ENCODE measurements at places on chromosomes 6 and 20. TPM values are rescaled to one million over a fixed set of nuclear protein-coding genes. Genes with fewer than 3 reads are reported as not detected.

The EYS gene
- 2.6 TPM for total RNA-seq

The NKX2-2 gene
- not detected for total RNA-seq

The PKIG gene
- 66.6 TPM for total RNA-seq

The SLC13A3 gene
- 3.2 TPM for total RNA-seq

The BIRC7 gene
- total RNA-seq = 0.24 TPM

The PTCRA gene
- not detected for total RNA-seq

The GSTA1 gene
- 349 TPM for total RNA-seq

The IGF2R gene
- 109 TPM for total RNA-seq

The AIF1 gene
- total RNA-seq = 6.3 TPM

The TRIM40 gene
- 0.19 TPM for total RNA-seq

The HCRTR2 gene
- 0.50 TPM for total RNA-seq

The COL21A1 gene
- total RNA-seq = 10.5 TPM

The GPLD1 gene
- total RNA-seq = 10.7 TPM

The TRIM10 gene
- total RNA-seq = not detected

The HLA-DPB1 gene
- total RNA-seq = 39.5 TPM

The PRRT1 gene
- total RNA-seq = 6.2 TPM

The RSPH3 gene
- 23.6 TPM for total RNA-seq

DNA sequence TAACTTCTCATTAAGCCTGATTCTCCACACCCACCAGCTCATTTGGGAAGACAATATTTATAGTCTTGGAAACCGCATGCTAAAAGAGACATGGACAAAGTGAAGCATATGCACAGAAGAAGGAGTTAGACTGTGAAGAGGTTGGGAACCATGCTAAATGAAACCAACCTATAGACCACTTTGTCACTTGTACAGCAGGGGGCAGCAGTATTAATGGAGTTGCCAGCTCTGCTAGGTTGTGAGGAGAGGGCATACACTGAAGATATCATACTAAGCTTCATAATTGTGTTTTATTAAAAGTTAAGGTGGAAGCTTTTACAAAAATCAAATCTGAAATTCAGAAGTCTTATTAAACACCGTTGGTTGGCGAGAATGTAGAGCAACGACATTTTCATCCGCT is 38.3 kb upstream of the HMGCLL1 start:
- peak; percentile 62 for DNase-seq

DNA sequence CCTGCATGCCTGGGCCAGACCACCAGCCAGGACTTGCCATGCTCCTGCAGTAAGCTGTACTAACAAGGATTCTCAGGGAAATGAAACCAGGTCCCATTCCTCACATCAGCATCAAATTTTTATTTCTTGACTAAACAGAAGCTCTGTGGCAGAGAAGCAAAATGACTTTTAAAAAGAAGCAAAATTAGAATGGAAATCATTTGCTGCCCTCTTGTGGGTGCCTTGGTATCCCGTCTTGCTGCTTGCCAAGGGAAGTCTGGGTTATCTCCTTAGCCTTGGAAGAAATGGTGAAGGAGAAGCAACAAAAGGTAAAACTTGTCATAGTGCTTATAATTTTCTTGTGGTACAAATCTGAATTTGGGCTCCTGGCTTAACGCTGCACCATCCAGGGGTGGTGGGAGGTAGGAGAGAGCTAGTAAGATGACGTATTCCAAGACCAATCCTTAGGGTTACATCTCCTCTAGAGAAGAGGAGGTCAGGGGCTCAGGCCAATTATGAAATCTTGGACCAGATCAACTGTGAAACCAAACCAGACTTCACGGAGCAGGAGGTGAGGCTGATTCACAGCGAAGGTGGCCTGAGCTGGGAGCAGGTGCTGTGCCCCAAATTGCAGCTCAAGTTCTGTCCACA is 107.5 kb downstream of the FAXC start:
- DNase-seq = peak; percentile 32

GRCh38 chr6:54327631-54328030 is 19.4 kb downstream of the TINAG start:
- DNase-seq = no peak

DNA sequence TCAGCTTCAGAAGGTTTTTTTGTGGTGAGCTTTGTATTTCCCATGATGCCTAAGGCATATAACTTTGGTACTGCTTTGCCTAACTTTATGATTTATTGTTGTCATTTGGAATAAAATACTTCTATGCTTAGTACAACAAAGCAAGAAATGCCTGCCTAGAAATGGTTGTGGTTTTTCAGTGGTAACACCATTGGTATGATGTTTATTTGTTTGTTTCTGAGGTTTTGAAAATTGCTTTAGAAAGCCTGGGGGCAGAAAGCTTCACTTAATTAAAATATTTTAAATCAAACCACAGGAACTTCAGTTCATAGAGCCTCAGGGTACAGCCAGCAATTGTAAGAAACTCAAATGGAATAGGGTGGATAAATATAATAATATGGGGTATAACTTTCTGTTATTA is 351.2 kb upstream of the MAP3K7 start:
- no peak for DNase-seq

GRCh38 chr6:119179842-119180241 is 101.4 kb upstream of the FAM184A start:
- no peak for DNase-seq

- DNase-seq = no peak
Measured at GRCh38 chr6:21780679-21781078, 187.1 kb downstream of the SOX4 start.

DNA sequence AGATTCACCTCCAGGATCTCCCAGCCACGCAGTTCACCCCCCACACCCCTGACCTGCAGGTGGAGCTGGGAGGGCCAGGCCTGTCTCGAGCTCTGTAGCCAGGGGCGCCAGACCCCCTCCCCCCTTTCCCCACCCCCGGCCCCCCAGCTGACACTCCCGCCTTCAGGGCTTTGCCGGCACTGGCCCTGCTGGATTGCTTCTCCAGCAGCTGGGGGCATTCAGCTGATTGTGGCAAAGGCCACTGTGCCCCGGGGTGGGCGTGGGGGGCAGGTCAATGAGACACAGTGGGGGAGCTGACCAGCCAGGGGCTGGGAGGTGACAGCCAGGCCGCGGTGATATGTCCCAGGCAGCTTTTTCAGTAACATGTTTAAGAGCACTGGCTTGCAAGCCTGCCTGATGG is 22.2 kb downstream of the ZBP1 start:
- no peak for DNase-seq

DNA sequence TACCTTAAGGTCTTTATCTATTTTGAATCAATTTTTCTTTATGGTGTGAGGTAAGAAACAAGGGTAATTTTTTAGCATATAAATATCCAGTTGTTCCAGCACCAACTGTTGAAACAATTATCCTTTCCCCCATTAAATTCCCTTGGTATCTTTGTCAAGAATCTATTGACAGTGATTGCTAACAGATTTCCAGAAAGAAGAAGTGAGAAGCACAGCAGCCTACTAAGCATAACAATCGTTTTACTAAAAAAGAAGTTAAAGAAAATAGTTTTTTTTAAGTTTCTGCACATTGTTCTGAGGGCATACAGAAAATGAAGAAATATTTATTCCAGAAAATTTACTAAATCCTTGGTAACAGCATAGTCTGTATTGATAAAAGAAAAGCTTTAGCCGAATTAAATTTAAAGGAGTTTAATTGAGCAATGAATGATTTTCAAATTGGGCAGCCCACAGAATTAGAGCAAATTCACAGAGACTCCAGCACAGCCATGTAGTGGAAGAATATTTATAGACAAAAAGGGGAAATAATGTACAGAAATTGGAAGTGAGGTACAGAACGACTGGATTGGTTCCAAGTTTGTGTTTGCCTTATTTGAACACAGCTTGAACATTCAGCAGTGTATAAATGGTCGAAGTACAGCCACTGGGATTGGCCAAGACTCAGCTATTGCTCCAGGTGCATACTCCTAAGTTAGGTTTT is 97.9 kb upstream of the UST start:
- no peak for DNase-seq

DNA sequence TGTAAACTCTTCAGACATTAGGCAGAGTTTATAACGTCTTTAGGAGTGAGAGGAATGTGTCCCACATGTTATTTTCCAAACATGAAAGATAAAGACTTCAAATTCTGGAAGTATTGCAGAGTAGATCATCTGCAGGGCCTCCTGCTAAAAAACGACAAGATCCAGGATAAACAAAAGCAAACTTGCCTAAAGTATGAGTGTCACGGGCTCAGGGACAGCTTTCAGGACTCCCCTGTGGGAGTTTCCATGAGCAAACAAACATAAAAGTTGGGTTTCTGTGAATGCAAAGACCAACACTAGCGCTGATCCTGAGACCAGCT is 76.9 kb downstream of the TXNDC5 start:
- no peak for DNase-seq

- DNase-seq = no peak
Measured at GRCh38 chr6:20564269-20564668, 30.0 kb downstream of the CDKAL1 start.

DNA sequence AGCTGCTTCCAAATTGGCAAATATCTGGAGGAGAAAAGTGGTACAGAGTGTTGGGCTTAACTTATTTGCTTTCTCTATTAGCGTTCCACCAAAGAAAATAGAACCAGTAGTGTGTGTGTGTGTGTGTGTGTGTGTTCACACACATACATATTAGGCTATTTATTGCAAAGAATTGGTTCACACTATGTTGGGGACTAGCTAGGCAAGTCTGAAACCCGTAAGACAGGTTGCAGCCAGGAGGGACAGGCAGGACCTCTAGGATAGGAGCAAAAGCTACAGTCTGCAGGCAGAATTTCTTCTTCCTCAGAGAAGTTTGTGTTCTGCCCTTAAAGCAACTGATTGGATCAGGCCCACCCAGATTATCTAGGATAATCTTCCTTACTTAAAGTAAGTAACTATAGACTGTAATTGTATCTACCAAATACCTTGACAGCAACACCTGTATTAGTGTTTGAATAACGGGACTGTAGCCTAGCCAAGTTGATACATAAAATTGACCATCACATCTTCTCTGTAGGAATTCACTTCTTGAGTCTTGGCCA is 12.8 kb downstream of the KCTD20 start:
- no peak for DNase-seq

DNA sequence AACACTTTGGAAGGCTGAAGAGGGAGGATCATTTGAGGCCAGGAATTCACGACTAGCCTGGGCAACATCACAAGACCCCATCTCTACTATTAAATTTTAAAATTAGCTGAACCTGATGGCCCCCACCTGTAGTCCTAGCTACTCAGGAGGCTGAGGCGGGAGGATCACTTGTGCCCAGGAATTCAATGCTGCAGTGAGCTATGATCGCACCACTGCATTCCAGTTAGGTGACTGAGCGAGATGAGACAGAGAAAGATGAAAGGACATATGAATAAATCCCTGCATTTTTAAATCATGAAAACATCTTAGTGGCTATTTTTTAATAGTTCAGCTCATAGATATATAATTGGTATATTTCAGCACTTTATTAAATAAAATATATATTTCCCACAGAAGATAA is 93.8 kb downstream of the GPR63 start:
- no peak for DNase-seq

DNA sequence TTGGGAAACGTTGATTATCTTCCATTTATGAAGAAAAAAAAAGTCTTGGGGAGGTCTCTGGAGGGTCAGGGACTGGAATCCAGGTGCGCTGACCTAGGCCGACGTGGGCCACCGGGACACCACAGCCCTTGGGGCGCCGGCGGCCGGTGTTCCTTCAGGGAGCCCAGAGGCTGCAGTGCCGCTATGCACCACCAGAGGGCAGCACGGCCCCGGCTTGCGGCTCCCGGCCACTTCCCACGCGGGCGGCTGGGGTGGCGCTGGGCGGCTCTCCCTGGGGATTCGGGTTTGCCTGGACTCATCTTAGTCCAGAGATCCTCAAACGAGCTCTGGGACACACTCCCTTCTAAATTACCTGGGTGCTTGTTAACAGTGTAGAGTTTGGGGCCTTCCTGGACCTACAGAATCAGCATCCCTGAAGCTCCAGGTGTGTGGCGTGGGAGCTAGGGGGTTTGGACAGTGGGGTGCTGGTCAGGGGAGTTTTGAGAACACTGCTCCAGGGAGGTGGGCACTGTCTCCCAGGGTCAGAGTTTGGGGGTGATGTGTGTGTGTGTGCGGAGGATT is 23.0 kb upstream of the GTSF1L start:
- peak; percentile 90 for DNase-seq

DNA sequence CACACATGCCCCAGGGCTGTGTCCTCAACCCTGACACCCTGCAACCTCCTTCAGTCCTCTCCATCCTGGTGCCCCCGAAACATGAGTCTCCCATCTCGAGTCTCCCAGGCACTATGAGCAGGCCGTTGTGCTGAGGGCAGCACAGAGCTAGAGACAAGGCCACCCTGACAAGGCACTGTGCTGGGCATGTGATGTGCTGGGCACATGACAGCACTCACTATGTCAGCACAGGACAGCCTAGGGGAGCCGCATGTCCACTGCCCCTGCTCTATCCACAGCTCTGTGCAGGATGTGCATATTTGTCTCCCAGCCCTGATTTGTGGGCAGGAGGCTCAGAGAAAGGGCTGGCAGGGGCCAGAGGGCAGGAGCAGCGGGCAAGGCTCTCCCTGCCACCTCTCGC is 362.1 kb upstream of the AGPAT4 start:
- DNase-seq = no peak

DNA sequence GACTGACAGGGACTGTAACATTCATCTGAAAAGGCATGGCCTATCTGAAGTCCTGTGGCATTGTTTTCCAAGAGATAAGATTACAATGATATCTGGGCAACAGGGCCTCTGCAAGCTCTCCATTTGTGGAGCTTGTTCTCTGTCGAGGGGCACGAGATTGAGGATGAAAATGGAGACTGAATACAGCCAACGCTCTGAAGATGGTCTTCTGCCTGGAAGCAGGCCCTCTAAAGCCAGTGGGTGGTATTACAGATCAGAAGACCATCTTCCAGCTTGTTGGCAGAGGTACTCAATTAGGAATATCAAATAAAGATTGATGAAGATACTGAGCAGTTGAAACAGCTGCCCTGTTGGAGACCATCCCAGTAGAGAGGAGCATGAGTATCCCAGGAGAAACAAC is 288.2 kb downstream of the CENPW start:
- no peak for DNase-seq

GRCh38 chr6:90411292-90411781 is 114.7 kb upstream of the BACH2 start:
- no peak for DNase-seq

- peak; percentile 52 for DNase-seq
Measured at GRCh38 chr6:9412951-9413559, 977.7 kb upstream of the SLC35B3 start.

DNA sequence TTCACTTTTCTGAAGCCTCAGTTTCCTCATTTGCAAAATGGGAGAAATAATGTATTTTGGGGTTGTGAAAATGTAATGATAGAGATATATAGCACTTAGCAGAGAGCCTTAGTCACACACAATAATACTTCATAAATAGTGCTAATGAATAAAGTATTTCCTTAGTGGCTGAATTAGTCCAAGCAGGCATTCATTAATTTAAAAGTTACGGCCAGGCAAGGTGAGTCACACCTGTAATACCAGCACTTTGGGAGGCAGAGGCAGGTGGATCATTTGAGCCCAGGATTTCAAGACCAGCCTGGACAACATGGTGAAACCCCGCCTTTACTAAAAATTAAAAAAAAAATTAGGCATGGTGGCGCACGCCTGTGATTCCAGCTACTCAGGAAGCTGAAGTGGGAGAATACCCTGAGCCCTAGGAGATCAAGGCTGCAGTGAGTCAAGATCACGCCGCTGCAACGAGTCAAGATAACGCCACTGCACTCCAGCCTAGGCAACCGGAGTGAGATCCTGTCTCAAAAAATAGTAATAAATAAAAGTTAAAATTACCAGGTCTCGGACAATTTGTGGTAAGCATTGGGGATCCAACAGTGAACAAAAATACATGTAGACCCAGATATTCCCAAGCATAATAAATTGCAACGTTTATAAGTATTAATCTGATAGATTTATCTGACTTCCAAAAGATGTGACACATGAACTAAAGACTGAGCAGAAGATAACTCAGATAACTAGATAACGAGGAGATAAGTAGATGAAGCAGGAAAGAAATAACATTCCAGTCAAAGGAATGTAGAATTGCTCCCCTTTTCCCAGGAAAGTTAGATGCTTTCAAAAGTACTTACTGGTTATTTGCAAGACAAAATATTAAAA is 2.1 kb upstream of the IBTK start:
- DNase-seq = no peak

Data from testis (tissue), 5 donors.